ENCODE measurements at places on chromosomes 7 and 10. TPM values are rescaled to one million over a fixed set of nuclear protein-coding genes. Genes with fewer than 3 reads are reported as not detected.

AS3MT gene
- 0.09 TPM for total RNA-seq

GARIN1A gene
- 0.28 TPM for total RNA-seq

NEUROD6 gene
- total RNA-seq = not detected

GIMAP8 gene
- total RNA-seq = 60.6 TPM

OLAH gene
- 0.09 TPM for total RNA-seq

DRGX gene
- total RNA-seq = not detected

DNAH11 gene
- 0.63 TPM for total RNA-seq

DLG5 gene
- 13.0 TPM for total RNA-seq

SUN1 gene
- 122 TPM for total RNA-seq

EPHB4 gene
- total RNA-seq = 281 TPM

CNPY1 gene
- not detected for total RNA-seq

AGAP4 gene
- total RNA-seq = 4.5 TPM

STAG3 gene
- total RNA-seq = 0.09 TPM

HOXA2 gene
- total RNA-seq = 0.85 TPM

PIP gene
- total RNA-seq = not detected

FOXP2 gene
- under 0.01 TPM for total RNA-seq

PPP1R17 gene
- not detected for total RNA-seq

LIPM gene
- not detected for total RNA-seq

PTF1A gene
- total RNA-seq = not detected

CYP2C19 gene
- total RNA-seq = not detected

SKIDA1 gene
- total RNA-seq = 0.36 TPM

MLXIPL gene
- not detected for total RNA-seq

RELN gene
- 1.9 TPM for total RNA-seq

STEAP1 gene
- total RNA-seq = 8.5 TPM

NPTX2 gene
- 1.3 TPM for total RNA-seq

OPALIN gene
- total RNA-seq = not detected

ADAM22 gene
- total RNA-seq = 0.38 TPM

ASZ1 gene
- not detected for total RNA-seq

WNT8B gene
- total RNA-seq = not detected

PLAU gene
- 46.1 TPM for total RNA-seq

CPEB3 gene
- total RNA-seq = 0.94 TPM

ASB10 gene
- total RNA-seq = not detected

CYP26C1 gene
- total RNA-seq = 0.47 TPM

PDIA4 gene
- 292 TPM for total RNA-seq

ZNF777 gene
- total RNA-seq = 4.7 TPM

EFCAB10 gene
- under 0.01 TPM for total RNA-seq

PTPRZ1 gene
- 0.56 TPM for total RNA-seq

All from endothelial cell of coronary artery (primary cell).